PC-3 (cell line): ENCODE measurements at places on chromosomes 12 and 14.

GRCh38 chr14:53006931-53007562, 56.2 kb upstream of the FERMT2 start:
- H3K4me3 ChIP-seq = no peak overlapping the region
- no peaks in the 10 kb centered on the region for H3K36me3 ChIP-seq
- no peak for DNase-seq
- no peak overlapping the region for H3K27ac ChIP-seq

DNA sequence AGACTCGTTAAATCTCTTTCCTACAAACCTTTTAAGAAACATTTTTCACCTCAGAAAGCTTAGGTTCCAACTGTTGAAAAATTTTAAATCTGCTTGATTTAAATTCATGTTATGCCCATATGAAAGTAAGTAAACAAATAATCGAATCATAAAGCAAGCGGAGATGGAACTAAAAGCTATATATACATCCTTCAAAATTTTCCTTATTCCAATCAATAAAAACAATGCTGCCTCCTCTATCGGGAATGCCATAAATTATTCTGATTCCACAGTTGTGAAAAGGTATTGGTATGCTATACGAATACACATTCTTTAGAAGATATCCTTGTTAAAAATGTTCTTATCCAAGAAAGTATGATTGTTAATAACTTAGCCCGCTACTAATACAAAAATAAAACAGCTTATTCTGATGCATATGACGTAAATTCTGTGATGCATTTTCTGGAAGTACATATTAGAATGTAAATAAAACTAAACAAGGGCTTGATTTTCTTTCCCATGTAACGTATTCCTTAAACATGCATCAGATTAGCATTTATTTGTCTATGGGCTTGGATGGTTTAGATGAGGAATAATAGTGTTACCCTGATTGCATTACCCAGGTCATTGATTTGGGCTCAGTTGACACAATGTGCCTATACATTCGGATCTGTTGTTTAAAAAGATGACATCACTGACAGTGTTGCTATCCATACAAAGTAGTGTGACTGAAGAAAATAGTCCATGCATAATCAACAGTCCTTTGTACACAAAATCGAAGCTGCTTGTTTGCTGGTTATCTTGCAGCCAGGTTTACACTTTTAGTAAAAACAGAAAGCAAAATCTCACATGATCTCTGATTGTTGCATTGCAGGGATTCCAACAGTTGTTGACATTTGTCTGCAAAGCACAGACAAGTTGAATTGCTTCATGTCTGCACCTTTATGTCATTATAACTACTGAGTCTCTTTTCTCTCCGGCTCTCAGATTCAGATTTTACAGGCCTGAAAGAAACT, 656 bp upstream of the DTD2 start:
- H3K4me1 ChIP-seq = peaks cover 20% of the 10 kb centered on the region
- H3K27ac ChIP-seq = no peak overlapping the region
- no peak for DNase-seq
- H3K27me3 ChIP-seq = no peaks in the 10 kb centered on the region
- peak overlapping the region; percentile 93 for H3K4me3 ChIP-seq
- no peaks in the 10 kb centered on the region for H3K36me3 ChIP-seq

DNA sequence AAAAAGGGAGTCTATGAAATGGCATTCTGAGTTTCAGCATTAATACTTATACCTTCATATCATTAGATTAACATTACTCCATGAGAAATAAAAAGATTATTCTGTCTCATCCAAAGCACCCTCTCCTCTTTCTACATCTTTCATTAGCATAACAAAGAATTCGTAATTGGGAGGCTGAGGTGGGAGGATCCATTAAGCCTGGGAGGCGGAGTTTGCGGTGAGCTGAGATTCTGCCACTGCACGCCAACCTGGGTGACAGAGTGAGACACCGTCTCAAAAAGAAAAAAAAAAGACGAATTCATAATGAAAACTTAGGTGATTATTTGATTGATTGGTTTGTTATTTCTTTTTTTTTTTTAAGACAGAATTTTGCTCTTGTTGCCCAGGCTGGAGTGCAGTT, 1.8 kb upstream of the CDK17 start:
- H3K36me3 ChIP-seq = no peaks in the 10 kb centered on the region
- H3K4me3 ChIP-seq = peak overlapping the region; percentile 82; the same call in 1 of the 2 replicates
- no peak for DNase-seq
- no peaks in the 10 kb centered on the region for H3K27me3 ChIP-seq
- peaks cover 13% of the 10 kb centered on the region for H3K4me1 ChIP-seq

GRCh38 chr12:27221625-27222387, 22.3 kb upstream of the STK38L start:
- no peak for DNase-seq
- no peak overlapping the region for H3K4me3 ChIP-seq
- no peaks in the 10 kb centered on the region for H3K36me3 ChIP-seq
- no peaks in the 10 kb centered on the region for H3K27me3 ChIP-seq

- no peak overlapping the region for H3K27ac ChIP-seq
- H3K27me3 ChIP-seq = no peaks in the 10 kb centered on the region
- no peaks in the 10 kb centered on the region for H3K4me1 ChIP-seq
- DNase-seq = no peak
- H3K36me3 ChIP-seq = peaks cover 30% of the 10 kb centered on the region
These were observed 60.3 kb downstream of the ATP2B1 start for GRCh38 chr12:89648211-89648930.

GRCh38 chr12:79514730-79515529, 175.8 kb downstream of the PAWR start:
- H3K36me3 ChIP-seq = no peaks in the 10 kb centered on the region
- DNase-seq = no peak
- no peaks in the 10 kb centered on the region for H3K27me3 ChIP-seq
- H3K4me3 ChIP-seq = no peak overlapping the region

- H3K27ac ChIP-seq = no peak overlapping the region
- peaks cover 10% of the 10 kb centered on the region for H3K4me1 ChIP-seq
- no peaks in the 10 kb centered on the region for H3K36me3 ChIP-seq
- 0 out of 2 replicates have a peak, but pooled peaks cover under 1% of the 10 kb centered on the region for H3K27me3 ChIP-seq
- DNase-seq = no peak
- no peak overlapping the region for H3K4me3 ChIP-seq
These were observed 705.1 kb downstream of the MED13L start for GRCh38 chr12:115572440-115572839.

GRCh38 chr12:114616081-114616480, 67.9 kb downstream of the TBX3 start:
- H3K36me3 ChIP-seq = no peaks in the 10 kb centered on the region
- H3K27ac ChIP-seq = no peak overlapping the region
- H3K4me3 ChIP-seq = no peak overlapping the region
- no peaks in the 10 kb centered on the region for H3K4me1 ChIP-seq

- no peak overlapping the region for H3K4me3 ChIP-seq
- H3K36me3 ChIP-seq = 0 out of 2 replicates have a peak, but pooled peaks cover 2% of the 10 kb centered on the region
- peaks cover 21% of the 10 kb centered on the region; the same call in 1 of the 2 replicates for H3K4me1 ChIP-seq
- H3K27me3 ChIP-seq = no peaks in the 10 kb centered on the region
These were observed 8.0 kb downstream of the YY1 start for GRCh38 chr14:100246809-100247428.

GRCh38 chr14:95163666-95164065, 6.3 kb upstream of the DICER1 start:
- H3K27ac ChIP-seq = no peak overlapping the region
- H3K27me3 ChIP-seq = no peaks in the 10 kb centered on the region
- no peak for DNase-seq
- H3K4me3 ChIP-seq = no peak overlapping the region
- no peaks in the 10 kb centered on the region for H3K4me1 ChIP-seq

DNA sequence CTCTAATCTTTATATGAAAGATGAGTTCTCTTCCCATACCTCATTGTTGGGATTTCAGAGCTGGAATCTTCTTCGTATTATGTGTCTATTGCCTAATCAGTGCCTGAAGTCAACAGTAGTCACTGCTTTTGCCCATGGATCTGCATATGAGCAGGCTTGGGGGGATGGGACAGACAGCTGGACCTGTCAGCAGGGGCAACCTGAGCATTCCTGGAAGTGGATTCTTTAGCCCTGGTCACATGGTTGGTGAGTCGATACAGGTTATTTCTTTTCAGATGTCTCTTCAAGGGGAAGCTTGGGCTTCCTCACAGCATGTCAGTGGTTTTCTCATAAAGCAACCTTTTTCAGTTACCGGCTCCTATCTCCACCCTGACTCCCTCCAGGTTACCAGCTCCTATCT, 97.3 kb upstream of the RBM19 start:
- H3K27me3 ChIP-seq = peaks cover 36% of the 10 kb centered on the region
- no peak overlapping the region for H3K4me3 ChIP-seq
- no peak overlapping the region for H3K27ac ChIP-seq
- H3K4me1 ChIP-seq = no peaks in the 10 kb centered on the region
- no peaks in the 10 kb centered on the region for H3K36me3 ChIP-seq
- no peak for DNase-seq

- DNase-seq = no peak
- no peaks in the 10 kb centered on the region for H3K36me3 ChIP-seq
- no peak overlapping the region for H3K27ac ChIP-seq
- H3K4me3 ChIP-seq = no peak overlapping the region
- no peaks in the 10 kb centered on the region for H3K4me1 ChIP-seq
- H3K27me3 ChIP-seq = no peaks in the 10 kb centered on the region
These were observed 678.9 kb upstream of the LMO3 start for GRCh38 chr12:17284873-17285272.

DNA sequence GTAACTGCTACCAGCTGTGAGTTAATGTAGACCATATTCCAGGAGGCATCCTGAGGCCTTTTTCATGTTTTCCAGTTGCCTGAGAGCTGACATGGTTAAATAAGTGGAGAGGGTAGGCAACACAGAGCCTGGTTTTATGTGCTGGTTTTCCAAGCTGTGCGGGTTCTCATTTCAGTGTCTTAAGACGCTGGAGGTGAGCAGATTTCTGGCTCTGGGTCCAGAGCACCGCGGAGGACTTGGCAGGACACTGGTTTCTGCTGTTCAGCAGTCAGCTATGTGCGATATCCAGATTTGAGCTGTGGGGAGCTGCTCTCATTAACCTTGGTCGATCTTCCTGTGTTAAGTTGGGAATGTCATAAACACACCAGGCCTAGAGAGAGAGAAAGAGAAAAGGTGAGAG, 680.8 kb downstream of the BCL11B start:
- H3K36me3 ChIP-seq = no peaks in the 10 kb centered on the region
- H3K27me3 ChIP-seq = peaks cover 15% of the 10 kb centered on the region; the same call in 1 of the 2 replicates
- no peak overlapping the region for H3K4me3 ChIP-seq

GRCh38 chr14:35353409-35354172, 51.0 kb downstream of the NFKBIA start:
- DNase-seq = peak; percentile 88
- H3K4me1 ChIP-seq = peaks cover 20% of the 10 kb centered on the region
- no peak overlapping the region for H3K4me3 ChIP-seq
- no peaks in the 10 kb centered on the region for H3K36me3 ChIP-seq
- no peak overlapping the region for H3K27ac ChIP-seq
- no peaks in the 10 kb centered on the region for H3K27me3 ChIP-seq

- H3K4me1 ChIP-seq = no peaks in the 10 kb centered on the region
- DNase-seq = no peak
- no peak overlapping the region for H3K27ac ChIP-seq
These were observed 341 bp downstream of the ZNF10 start for GRCh38 chr12:133130808-133131128.

GRCh38 chr12:64461634-64462414, 9.9 kb downstream of the TBK1 start:
- H3K27ac ChIP-seq = no peak overlapping the region
- no peak for DNase-seq
- no peak overlapping the region for H3K4me3 ChIP-seq

GRCh38 chr14:102089621-102090343, 2.9 kb upstream of the HSP90AA1 start:
- peaks cover 15% of the 10 kb centered on the region for H3K36me3 ChIP-seq
- DNase-seq = no peak
- H3K4me1 ChIP-seq = peaks cover 8% of the 10 kb centered on the region
- no peaks in the 10 kb centered on the region for H3K27me3 ChIP-seq
- H3K4me3 ChIP-seq = no peak overlapping the region
- H3K27ac ChIP-seq = no peak overlapping the region

- no peak overlapping the region for H3K4me3 ChIP-seq
- H3K27ac ChIP-seq = peak overlapping the region; percentile 88
- H3K27me3 ChIP-seq = no peaks in the 10 kb centered on the region
- peaks cover 67% of the 10 kb centered on the region for H3K4me1 ChIP-seq
- H3K36me3 ChIP-seq = peaks cover 38% of the 10 kb centered on the region
These were observed 86.0 kb upstream of the ATF1 start for GRCh38 chr12:50677858-50678257.

DNA sequence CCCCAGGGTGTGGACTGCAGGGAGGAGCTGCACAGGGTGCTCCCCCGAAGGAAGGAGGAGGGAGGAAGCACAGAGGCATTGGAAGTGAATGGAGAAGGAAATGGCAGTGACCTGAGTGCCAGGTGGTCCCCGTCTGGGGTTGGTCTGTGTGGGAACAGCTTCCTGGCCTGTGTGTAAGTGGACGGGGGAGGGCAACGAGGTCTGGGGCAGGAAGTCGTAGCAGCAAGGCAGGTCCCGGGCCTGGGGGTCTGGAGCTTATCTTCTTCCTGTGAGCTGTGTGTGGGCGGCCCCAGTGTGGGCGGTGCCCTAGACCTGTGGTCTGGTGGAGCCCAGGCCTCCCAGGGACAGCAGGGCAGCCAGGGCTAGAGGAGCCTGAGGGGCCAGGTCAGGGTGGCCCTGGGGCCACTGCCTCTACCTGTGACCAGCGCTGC, 382.1 kb downstream of the TMEM121 start:
- H3K27ac ChIP-seq = no peak overlapping the region
- H3K36me3 ChIP-seq = no peaks in the 10 kb centered on the region
- DNase-seq = no peak
- no peak overlapping the region for H3K4me3 ChIP-seq
- H3K4me1 ChIP-seq = no peaks in the 10 kb centered on the region

- no peaks in the 10 kb centered on the region for H3K4me1 ChIP-seq
- H3K27ac ChIP-seq = no peak overlapping the region
- no peak overlapping the region for H3K4me3 ChIP-seq
- H3K36me3 ChIP-seq = peaks cover 21% of the 10 kb centered on the region
These were observed 15.2 kb downstream of the FGFR1OP2 start for GRCh38 chr12:26953447-26953846.

DNA sequence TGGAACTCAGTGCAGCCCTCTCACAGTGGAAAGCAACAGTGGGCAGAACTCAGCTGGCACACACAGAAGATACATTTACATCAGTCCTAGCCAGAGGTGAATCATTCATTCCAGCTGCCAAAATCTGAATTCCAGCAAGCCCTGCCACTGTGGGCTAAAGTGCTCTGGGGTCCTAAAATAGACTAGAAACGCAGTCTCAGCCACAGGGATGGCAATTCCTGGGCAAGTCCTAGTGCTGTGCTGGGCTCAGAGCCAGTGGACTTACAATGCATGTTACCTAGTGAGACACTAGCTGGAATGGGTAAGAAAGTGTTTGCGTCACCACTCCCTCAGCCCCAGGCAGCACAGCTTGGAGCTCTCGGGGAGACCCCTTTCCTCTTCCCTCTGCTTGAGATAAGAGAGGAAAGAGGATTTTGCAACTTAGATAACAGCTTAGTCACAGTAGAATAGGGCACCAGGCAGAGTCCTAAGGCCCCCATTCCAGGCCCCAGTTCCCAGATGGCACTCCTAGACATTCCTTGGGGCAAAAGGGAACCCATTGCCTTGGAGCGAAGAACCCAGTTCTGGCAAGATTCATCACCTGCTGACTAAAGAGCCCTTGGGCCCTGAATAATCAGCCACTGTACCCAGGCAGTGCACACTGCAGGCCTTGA, 592.9 kb downstream of the FSCB start:
- H3K4me3 ChIP-seq = no peak overlapping the region
- H3K36me3 ChIP-seq = no peaks in the 10 kb centered on the region
- no peaks in the 10 kb centered on the region for H3K4me1 ChIP-seq
- H3K27me3 ChIP-seq = no peaks in the 10 kb centered on the region
